ENCODE measurements at places on chromosomes 1 and 21.
A peak's percentile ranks its signal among the peaks of the same experiment; 100 is the strongest.

GRCh38 chr1:45718289-45718688 lies 30.3 kb downstream of the TMEM69 start:
- DNase-seq: no peak

GRCh38 chr1:93700532-93701469 lies 19.2 kb upstream of the BCAR3 start:
- no peak for DNase-seq

GRCh38 chr1:22364764-22365163 lies 86.9 kb upstream of the ZBTB40 start:
- DNase-seq: no peak

- no peak for DNase-seq
Measured at GRCh38 chr1:206939841-206940587, 6.3 kb downstream of the PIGR start.

DNA sequence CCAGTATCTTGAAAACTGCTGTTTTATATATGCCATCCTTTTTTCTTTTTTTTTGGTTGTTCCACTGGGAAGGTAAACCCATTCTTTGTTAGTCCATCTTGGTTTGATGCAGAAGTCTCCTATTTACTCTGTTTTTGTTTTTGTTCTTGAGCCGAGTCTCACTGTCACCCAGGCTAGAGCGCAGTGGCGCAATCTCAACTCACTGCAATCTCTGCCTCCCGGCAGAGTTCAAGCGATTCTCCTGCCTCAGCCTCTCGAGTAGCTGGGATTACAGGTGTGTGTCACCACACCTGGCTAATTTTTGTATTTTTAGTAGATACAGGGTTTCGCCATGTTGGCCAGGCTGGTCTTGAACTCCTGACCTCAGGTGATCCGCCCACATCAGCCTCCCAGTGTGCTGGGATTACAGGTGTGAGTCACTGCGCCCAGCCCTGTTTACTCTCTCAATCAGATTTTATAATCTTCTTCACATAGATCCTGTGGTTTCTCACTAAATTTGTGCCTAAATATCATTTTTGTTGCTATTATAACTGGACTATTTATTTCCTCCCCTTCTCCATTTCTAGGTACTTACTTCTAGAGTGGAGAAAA lies 12.5 kb downstream of the SYF2 start:
- DNase-seq: no peak

GRCh38 chr1:71463144-71463543 lies 382.3 kb upstream of the ZRANB2 start:
- DNase-seq: no peak

- no peak for DNase-seq
Measured at GRCh38 chr1:30321996-30322858, 401.2 kb downstream of the MATN1 start.

DNA sequence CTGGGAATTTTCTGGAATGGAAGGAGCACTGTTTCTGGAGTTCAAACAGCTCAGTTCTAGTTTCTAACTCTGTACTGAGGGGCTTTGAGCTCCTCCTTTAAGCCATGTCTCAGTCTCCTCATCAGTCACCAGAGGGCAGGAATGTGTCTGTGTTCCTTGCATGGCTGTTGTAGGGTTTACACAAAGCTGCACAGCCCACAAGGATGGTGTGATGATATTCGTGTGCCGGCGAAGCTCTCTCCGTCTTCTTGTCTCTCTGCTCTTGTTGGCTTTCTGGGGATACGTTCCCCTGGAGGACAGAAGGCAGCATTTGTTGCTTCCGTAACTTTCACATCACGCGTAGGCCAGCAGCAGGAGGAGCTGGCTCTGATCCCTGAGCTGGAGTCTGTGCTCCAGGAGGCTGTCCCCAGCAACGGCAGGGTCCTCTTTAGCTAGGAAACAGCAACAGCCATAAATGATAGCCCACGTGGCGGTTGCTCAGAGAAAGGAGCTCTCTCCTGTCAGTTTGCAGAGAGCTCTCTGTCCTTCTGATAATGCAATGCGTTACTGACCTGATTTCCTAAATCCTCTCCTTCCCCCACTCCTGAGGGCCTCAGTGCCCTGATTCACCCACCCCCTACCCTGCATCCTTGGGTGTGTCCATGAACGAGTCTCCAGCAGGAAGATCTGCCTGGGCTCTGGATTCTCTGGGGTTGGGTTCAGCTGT lies 189.2 kb upstream of the VAMP3 start:
- no peak for DNase-seq

- DNase-seq: no peak
Measured at GRCh38 chr1:57232500-57232899, 191.4 kb downstream of the DAB1 start.

DNA sequence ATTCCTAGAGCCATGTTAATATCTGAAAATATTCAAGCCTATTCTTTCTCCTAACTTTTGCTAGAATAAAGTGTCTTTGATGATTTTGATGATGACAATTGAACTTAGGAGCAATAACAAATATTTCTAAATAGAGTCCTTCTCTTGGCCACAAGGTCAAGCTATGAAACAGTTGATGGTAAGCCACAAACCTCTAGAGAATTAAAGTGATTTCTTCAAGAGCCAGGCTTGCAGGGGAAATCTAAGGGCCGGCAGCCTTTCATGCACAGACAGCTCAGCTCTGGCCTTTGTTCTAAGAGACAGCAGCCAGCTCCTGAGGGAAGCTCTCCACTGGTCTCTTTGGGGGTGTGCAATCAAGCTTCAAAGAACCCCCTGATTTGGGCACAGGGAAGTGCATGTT lies 59.0 kb downstream of the SUSD4 start:
- no peak for DNase-seq

DNA sequence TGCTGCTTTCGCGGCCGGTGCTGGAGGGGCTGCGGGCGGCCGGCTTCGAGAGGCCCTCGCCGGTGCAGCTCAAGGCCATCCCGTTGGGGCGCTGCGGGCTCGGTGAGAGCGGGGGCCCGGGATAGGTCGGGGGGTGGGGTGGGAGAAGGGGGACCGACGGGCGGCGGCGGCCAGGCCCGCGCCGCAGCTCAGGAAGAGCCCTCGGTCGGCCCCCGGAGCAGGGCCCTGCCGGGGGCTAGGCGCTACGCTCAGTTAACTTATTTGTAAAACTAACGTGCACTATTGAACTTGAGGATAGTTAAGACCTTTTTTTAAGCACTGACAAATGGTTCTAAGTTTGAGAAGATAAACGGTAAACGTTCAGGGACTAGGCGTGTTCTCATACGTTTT lies 418 bp downstream of the DDX20 start:
- no peak for DNase-seq

DNA sequence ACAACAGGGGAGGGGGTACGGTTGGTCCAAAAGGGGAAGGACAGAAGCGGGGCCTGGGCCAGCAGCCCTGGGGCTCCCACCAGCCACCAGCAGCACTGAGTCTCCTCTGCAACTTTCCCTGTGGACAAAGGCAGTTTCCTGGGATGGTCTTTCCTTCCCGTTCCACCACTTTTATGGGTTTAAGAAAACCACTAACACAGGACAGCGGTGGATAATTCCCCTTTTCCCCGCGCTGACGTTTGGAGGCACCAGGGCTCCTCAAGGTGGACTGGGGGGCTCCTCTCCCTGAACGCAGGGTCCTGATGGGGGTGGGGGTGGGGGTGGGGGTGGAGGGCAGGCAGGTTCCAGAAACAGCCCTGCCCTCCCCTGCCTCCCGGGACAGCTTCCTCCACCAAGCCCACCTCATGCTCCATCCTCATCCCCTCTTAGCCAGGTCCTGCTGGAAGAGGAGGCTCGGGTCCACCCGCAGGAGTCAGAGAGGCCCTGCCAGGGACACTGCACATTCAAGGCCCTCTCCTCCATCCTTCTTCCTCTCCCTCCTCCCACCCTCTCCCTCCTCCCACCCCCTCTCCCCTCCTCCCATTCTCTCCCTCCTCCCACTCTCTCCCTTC lies 4.8 kb upstream of the COL6A1 start:
- DNase-seq: no peak

- DNase-seq: peak; percentile 15
Measured at GRCh38 chr1:44038876-44039657, 7.8 kb upstream of the SLC6A9 start.

GRCh38 chr1:212261361-212261929 lies 23.8 kb upstream of the PPP2R5A start:
- no peak for DNase-seq

DNA sequence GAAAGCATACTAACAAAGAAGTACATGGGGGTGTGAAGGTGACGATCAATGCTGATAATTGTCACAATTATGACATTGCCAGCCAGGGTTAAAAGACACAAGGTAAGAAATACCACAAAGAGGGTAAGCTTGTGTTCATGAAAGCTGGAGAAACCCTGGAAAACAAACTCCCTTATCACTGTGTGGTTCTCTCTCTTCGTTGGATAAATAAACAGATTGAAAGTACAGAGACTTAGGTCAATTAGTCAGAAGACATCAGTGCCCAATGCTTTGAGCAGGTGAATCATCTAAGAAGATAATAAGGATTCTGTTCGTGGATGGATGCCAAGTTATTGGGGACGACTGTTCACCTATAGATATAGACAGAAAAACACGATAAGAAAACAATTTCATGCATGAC lies 22.4 kb upstream of the FCER1A start:
- DNase-seq: no peak

- peak; percentile 95 for DNase-seq
Measured at GRCh38 chr21:25370311-25370744, 237.0 kb downstream of the MRPL39 start.

- DNase-seq: no peak
Measured at GRCh38 chr21:38806942-38807284, 1.2 kb downstream of the ETS2 start.

DNA sequence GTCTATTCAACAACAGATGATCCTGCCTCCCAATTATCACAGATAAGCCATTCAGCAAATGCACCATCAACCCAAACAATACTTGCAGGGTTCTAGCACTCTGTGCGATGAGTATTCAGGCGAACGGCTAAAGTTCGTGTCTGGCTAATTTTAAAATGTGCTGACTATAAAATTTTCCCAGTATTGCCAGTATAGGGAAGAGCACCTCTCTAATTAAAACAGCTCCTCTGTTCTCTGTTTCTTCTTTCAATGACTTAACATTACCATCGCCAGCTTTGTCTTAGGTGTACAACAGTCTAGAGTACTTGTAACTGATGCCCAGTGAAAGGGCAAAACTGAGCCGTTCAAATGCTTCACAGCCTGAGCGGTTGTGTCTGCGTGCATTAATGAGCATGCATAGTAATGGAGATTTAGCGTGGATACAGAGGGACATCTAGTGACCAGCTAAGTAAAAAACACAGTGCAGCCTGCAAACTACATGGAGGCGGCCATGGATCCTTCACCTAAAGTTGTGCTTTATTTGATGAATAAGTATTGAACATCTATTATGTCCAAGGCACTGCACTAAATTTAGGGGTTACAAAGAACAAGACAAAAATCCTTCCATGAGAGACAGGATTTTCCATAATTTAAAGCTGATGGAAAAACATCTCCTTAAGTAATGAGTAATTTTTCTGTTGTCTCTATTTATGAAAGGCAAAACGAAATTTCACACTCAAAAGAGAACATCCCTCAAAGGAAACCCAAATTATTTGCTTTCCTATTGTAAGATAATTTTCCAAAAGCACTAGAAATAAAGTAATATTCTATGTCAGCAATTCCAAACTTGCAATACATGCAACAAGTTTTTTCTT lies 120.0 kb downstream of the SETD4 start:
- peak; percentile 60 for DNase-seq

DNA sequence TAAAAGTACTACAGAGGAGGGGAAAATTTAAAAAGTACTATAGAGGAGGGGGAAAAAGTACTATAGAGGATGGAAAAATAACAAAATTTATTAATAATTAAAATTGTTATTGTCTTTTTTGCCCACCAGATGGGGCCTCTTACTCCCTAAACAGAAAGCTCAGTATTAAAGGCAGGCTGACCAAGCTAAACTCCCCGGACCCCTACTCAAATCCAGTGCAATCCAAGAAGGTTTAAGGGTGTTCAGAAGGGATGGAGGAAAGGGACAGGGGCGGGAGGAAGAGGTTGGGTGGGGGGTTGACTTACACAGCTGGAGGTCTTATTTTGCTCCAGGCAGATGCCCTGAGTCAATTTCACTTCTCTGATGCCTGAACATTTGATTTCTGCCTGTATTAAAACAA lies 13.7 kb downstream of the CD34 start:
- DNase-seq: no peak

GRCh38 chr1:2861143-2861987 lies 59.9 kb upstream of the TTC34 start:
- DNase-seq: no peak

DNA sequence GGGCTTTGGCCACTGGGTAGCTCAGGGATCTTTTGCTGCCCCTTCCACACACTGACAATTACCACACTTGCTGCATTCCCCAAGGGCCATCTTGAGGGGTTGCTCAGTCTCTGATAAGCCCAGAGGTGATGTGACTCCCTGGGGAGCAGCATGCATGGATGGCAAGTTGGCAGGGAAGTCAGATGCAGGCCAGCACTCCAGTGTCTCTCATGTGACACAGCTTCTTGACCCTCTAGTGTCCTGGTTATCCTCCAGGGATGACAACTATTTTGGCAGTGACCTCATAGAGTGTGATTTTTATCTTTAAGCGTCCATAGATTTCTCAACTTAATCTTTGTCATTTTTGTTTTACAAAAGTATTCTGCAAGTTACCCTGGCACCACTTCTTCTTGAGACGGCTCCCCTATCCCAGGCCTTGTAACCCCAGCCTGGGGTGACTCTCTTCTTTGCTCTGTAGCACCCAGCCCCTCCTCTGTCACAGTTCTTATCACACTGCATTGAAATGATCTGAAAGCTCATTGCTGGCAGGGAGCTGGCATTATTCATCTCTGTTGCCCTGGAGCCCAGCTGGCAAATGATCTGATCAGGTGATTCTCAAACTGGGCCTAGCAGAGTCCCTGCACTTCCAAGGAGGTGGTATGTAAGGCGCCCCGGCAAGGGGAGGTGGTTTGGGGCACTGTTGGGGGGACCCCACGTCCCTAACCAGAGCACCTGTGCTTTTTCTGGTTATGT lies 72.6 kb downstream of the TENT5C start:
- no peak for DNase-seq

DNA sequence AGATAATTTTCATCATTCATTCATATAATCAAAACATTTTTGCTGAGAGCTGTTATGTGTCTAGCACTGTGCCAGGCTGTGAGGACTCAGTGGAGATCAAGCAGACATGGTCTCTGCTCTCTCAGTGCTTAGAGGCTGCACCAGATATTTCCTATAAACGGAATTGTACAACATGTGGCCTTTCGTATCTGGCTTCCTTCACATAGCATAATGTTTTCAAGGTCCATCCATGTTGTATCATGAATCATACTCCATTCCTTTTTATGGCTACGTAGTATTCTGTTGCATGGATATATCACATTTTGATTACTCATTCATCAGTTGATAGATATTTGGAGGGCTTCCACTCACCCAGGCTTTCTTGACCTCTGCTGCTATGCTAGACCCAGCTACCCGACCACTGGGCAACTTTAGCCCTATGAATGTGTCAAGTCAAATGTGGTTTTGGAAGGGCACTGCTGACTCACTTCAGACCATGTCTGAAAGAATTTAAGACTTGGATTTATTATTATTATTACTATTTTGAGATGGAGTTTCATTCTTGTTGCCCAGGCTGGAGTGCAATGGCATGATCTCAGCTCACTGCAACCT lies 18.5 kb downstream of the NCF2 start:
- peak; percentile 24 for DNase-seq

DNA sequence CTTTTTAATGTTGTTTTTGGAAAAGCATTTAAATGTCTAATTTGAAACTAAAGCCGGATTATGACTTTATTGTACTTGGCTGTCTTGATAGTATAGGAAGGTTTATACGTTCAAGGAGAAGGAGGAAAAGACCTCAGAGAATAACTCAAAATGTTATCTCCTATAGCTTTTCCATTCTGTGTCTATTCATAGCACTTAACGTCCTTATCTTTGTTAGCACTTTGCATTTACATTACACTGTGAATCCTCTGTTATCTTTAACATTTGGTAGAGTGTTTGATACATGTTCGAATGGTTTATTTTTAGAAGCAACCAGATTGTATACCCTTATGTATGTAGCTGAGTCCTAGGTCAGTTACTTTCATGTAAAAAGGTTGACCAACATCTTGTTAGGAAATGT lies 50.8 kb upstream of the PODN start:
- no peak for DNase-seq

Measured in RCC 7860 (cell line).